ENCODE measurements at places on chromosomes 12 and 14. TPM values are rescaled to one million over a fixed set of nuclear protein-coding genes. Genes with fewer than 3 reads are reported as not detected.
A peak's percentile ranks its signal among the peaks of the same experiment; 100 is the strongest.

Gene WNT1
- not detected for total RNA-seq

Gene GTF2H3
- total RNA-seq, result 57.7 TPM

DNA sequence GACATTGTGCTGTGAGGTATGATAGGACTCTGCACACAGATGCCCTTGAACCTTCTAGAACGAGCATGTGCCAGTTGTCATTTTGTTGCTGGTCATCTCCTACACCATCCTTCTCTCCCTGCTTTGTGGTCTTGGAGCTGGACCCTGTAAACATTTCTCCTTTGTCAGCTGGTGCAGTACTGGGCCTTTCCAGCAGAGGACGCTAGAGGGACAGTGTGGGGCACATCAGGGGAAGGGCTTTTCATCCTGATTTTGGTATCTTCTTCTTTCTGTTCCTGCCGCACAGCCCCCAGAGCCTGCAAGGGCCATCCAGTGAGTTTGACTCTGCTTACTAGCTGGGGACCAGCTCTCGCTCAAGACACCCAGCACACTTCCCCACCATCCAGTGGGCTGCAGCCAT lies 484.6 kb downstream of the AACS start:
- peak; percentile 12 for DNase-seq

DNA sequence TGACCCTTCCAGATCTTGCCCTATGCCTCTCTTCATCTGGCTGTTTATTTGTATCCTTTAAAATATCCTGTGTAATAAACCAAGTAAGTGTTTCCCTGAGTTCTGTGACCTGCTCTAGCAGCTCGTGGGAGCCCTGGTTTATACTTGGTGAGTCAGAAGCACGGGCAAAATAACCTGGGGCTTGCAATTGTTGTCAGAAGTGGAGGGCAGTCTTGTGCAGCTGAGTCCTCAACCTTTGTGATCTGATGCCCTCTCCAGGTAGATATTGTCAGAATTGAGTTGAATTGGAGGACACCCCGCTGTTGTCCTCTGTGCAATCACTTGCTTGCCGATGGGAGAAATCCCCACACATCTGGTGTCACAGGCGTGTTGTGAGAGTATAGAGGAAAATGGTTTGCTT lies 62.5 kb upstream of the PRICKLE1 start:
- DNase-seq, result no peak

GRCh38 chr14:89911010-89911919 lies 43.3 kb downstream of the EFCAB11 start:
- no peak for DNase-seq

DNA sequence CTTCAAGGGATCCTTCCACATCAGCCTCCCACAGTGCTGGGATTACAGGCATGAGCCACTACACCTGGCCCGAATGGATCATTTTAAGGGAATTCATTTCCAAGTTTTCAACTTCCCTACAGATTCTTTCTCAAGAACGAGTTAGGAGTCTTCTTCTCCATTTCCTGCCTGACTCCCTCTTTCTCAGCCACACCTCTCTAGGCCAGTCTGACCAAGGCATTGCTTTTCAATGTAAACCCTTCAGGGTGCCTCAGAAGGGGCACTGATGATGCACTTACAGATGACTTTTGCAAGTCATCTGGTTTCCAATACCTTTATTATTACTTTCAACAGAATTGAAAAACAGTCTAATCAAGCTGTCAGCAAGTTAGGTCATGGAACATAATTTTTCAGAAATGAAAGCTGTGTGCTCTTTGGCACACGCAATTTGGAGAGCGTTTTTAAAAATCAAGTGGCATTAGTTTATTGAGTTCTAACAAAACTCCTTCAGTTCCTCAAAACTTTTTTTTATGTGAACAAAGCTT lies 47.2 kb downstream of the SVOP start:
- DNase-seq, result no peak

DNA sequence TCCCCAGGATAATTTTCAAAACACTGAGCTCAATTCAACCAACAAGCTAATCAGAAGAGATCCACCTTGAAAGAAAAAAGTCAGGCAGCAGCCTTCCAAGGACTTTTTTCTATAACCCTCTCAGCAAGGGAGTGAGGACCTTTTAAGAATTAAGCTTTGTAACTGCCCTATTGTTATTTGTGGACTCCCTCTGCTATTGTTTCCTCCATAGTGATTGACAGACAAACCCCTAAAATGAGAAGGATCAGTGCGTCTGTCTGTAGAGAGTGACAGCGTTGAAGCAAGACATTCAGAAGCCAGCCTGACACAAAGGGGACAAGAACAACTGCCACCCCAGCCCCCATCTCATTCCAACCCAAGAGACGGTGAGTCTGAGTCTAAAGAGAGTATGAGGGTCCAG lies 30.3 kb upstream of the BTG1 start:
- DNase-seq, result no peak

- DNase-seq, result no peak
These were observed 83.7 kb upstream of the EGLN3 start for GRCh38 chr14:34034447-34035176.

DNA sequence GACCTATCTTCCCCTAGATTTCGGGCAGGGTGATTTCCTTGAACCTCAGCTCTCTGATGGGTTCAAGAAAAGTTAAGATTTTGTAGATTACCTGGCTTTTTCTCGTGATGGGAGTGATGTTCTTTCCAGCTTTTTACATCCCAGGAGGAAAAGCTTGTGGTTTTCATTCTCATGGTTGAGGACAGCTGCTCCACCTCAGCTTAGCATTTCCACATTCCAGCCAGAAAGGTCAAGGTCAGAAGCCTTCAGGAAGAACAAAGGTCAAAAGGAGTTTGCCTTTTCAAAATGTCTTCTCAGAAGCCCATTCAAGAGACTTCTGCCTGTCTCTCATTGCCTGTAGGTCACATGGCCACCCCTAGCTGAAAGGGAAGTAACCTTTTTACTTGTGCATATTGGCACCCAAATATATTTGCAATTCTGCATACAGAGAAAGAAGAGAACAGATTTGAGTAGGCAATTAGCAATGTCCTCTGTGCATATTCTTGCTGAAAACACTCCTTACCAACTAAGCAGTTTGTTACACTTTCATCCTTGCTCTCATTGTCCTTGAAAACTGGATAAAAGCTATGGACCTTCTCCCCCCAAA lies 6.6 kb upstream of the ADGRD1 start:
- DNase-seq, result no peak

GRCh38 chr14:31252865-31253264 lies 45.3 kb upstream of the HECTD1 start:
- no peak for DNase-seq

DNA sequence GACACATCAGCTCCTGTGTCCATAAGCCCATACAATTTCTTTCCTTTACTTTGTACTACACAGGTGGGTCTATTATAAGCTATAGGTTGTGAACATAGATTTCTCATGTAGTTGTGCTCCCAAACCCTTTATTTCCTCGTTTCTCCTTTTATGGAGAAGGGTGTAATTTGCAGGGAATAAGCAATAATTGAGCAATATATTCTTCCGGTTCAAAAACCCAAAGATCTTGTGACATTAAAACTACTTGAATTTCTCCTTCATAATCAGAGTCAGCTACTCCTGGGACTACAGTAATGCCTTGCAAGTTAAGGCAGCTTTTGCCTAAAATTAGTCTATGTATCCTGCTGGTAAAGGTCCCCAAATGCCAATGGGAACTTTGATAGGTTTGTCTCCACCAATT lies 19.1 kb upstream of the MAPKAPK5 start:
- no peak for DNase-seq

GRCh38 chr12:53677800-53678148 lies 1.9 kb upstream of the ATP5MC2 start:
- DNase-seq, result no peak

DNA sequence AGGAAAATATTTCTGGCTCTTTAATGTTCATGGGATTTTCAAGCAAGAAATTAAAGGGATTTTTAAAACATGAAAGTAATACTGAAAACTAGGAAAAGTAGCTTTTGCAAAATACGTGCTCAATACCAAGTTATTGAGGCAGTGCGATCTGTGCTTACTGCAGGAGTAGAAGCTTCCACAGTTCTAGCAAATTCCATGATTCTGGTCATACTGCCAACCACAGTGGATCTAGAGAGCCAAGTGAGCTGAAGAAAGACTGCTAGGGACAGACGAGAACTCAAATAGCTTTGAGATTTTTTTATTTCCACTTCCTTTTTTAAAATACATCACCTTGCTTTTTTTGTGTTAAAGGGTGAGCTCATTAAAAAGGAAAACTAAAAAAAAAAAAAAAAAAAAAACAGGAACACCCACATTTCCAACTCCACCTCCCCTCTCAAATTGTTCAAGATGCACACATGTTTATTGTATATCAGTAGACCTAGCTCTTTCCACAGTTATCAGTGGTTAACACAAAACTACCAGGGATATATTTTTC lies 26.2 kb downstream of the EGLN3 start:
- DNase-seq, result no peak

GRCh38 chr12:125254236-125254635 lies 189.0 kb downstream of the AACS start:
- DNase-seq, result no peak

DNA sequence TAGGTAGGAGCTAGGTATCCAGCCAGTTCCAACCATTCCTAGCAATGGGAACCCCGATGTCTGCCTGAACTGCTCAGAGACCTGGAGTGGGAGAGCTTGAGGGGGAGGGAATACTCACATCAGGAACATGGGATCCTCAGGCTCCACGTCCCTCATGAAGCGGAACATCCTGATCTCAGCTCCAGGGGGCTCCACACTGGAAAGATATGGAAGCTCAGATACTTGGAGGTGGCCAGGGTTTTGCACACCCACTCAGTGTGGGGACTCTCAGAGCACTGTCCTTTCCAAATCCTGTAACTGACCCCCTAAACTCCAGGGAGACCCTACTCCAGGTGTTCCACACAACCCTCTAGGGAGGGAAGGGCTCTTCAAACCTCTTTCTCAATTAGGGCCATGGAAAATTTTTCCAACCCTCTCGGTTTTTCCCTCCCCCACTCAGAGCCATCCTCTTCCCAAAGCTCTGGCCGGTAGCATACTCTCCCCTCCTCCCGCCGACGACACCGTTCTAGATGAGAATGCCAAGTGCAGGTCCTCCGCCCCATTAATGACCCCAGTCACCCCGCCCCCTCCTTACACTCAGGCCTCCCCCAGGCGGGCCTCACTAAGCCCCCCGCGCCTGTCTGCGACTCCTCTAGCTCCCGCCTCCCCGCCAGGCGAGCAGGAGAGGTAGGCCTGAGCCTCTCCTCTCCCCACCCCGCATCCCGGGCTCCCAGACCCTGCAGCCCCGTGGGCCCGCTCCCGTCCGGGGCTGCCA lies 597 bp downstream of the MLF2 start:
- DNase-seq, result peak; percentile 45

DNA sequence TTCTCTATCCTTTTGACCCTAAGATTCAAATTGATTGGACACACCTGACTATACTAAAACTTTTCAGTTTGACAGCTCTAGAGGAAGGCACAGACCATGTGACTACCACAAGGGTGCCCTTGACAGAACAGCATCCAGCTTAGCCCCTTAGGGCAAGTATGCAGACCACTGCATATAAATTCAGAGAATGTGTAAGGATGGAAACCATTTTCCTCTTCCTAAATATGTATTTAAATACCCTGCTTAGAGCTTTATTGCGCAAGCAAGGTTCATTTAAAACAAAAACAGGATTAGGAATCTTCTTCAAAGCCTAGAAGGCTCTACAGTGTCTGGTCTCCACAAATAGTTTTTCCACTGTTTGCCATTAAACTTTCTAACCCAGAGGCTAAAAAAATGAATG lies 202.8 kb downstream of the MED13L start:
- DNase-seq, result no peak

GRCh38 chr14:23618415-23618988 lies 17.7 kb upstream of the DHRS2 start:
- no peak for DNase-seq

GRCh38 chr12:34597548-34598351 lies 575.5 kb downstream of the ALG10 start:
- DNase-seq, result no peak

GRCh38 chr12:88052686-88053085 lies 23.5 kb upstream of the C12orf50 start:
- peak; percentile 62 for DNase-seq

DNA sequence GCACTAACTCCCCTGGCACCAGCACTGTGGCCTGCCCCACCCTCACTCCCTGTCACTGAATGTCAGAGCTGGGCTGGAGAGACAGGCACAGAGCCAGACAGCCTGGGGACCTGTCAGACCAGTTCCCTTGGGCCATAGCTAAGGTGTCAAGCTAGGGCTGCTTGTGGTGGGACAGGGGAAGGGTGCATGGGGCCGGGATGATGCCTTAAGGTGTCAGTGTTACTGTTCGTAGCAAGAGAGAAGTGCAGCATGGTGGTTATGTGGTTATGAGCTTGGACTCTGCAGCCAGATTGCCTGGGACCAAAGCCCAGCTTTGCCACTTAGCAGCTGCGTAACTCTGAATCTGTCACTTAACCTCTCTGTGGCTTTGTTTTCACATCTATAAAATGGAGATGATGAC lies 3.8 kb downstream of the RAPGEF3 start:
- DNase-seq, result no peak
